ENCODE measurements at places on chromosomes 3 and 15. TPM values are rescaled to one million over a fixed set of nuclear protein-coding genes. Genes with fewer than 3 reads are reported as not detected.

PPP1R14D gene
- total RNA-seq = not detected

A4GNT gene
- not detected for total RNA-seq

DNA sequence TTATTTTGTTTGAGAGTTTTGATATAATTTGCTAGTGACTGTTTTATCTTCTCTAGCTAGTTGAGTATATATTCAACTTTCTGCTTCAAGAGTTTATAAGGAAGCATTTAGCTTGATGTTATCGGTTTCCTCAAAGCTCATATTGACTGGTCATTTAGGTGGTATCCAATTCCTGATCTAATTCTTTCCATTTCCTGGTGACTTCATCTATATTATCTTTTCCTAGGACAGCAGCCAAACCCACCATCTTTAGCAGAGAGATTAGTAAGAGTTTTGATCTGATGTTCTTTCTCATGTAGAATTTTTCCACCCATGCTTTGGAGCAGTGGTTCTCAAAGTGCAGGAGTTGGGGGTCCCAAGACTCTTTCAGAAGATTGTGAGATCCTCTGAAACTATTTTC is 148.6 kb upstream of the STT3B start:
- no peak for DNase-seq

GRCh38 chr3:17964108-17964507 is 221.7 kb upstream of the TBC1D5 start:
- no peak for DNase-seq

GRCh38 chr3:170440344-170440743 is 21.7 kb downstream of the CLDN11 start:
- no peak for DNase-seq

DNA sequence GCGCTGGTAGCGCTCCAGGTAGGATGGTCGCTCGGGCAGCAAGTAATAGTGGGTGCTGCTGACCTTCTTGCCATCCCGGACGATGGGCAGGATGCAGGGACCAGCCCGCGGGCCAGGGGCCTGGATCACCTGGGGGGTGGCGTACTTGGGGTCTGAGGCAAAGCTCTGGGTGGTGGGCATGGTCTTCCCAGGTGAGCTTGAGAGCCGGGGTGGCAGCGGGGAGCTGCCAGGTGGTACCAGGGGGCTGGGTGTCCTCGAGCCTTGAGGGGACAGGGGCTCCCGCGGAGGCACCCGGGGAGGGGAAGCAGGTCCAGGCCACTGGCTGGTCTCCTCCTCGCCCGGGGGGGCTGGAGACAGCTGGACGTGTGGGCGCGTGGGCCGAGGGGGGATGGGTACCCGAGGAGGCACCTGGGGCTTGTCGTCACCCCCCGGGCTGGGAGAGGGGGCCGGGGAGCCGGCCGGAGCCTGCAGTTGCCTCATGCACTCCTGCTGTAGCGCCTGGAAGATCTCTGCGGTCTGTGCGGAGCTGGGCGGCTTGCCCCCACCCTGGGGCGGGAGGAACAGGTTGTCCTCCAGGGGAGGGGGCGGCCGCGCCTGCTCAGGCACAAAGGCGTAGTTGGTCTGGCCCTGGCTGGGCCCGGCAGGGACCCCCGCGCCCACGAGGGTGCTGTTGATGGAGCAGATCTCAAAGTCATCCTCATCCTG is 40.6 kb downstream of the TNK2 start:
- DNase-seq = no peak

- DNase-seq = no peak
These were observed 10.6 kb downstream of the PARP14 start for GRCh38 chr3:122691195-122691594.

DNA sequence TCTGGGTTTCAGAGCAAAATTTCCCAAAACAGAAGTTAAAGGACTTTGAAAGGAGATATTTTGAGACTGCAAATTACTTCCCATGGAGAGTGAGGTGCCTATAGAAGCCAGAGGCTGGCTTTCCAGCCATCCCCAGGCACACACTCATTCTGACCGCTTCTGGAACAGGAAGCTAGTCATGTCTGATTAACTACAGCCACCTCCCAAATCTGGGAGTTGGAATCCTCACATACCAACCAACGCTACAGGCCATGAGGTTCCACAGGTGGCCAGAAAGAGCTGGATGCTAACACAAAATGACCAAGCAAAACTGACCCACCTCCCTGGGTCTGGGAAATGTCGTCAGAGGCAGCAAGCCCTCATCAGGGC is 87.2 kb downstream of the SNRK start:
- DNase-seq = no peak

DNA sequence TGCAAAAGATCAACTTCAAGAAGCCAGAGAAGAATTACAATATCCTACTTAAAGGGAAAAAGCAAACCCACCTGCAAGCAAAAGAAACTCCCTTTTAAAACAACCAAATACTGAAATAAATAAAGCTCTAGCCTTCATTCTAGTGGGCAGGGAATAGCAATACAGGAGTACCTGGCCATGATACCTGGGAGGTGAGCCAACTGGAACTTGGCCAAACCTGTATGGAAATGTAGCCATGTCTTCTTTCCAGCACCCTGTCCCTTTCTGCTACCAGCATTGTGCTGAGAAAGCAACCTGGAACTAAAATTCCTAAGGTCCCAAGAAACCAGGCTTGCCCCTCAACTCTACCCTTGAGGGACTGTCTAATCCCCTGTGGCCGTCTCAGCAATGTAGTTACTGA is 530.0 kb downstream of the EPHB1 start:
- no peak for DNase-seq

DNA sequence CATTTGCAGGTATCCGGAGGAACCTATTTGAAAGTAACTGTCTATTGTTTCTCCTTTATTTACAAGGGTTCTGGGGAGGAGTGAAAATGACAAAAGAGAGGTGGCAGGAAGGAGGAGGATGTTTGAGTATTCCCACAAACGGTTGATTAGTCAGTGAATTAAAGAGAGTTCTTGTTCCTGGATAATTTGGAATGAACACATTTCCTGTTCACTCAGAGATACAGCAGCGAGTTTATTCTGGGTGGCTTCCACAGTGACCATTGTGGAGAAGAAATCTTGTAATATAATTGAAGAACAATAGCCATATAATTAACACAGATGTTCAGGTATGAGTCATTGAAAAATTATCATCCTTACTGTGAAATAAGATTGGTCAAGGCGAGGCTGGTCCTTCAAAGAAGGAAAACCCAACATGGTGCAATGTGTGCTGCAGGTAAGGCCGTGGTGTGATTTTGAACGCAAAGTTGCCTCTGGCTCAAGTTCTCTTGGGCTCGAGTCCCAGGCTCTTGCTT is 77.3 kb downstream of the NFKBIZ start:
- DNase-seq = no peak

- DNase-seq = no peak
These were observed 142.6 kb upstream of the CFAP20DC start for GRCh38 chr3:59192473-59192872.

- no peak for DNase-seq
These were observed 25.7 kb downstream of the RGMA start for GRCh38 chr15:93063262-93063671.

GRCh38 chr3:133248389-133248788 is 151.5 kb upstream of the BFSP2 start:
- DNase-seq = no peak

All from urinary bladder (tissue), 4 donors.